ENCODE measurements at places on chromosomes 5 and 9.
A peak's percentile ranks its signal among the peaks of the same experiment; 100 is the strongest.

GRCh38 chr5:41148448-41148847 lies 64.9 kb downstream of the C6 start:
- DNase-seq: no peak

DNA sequence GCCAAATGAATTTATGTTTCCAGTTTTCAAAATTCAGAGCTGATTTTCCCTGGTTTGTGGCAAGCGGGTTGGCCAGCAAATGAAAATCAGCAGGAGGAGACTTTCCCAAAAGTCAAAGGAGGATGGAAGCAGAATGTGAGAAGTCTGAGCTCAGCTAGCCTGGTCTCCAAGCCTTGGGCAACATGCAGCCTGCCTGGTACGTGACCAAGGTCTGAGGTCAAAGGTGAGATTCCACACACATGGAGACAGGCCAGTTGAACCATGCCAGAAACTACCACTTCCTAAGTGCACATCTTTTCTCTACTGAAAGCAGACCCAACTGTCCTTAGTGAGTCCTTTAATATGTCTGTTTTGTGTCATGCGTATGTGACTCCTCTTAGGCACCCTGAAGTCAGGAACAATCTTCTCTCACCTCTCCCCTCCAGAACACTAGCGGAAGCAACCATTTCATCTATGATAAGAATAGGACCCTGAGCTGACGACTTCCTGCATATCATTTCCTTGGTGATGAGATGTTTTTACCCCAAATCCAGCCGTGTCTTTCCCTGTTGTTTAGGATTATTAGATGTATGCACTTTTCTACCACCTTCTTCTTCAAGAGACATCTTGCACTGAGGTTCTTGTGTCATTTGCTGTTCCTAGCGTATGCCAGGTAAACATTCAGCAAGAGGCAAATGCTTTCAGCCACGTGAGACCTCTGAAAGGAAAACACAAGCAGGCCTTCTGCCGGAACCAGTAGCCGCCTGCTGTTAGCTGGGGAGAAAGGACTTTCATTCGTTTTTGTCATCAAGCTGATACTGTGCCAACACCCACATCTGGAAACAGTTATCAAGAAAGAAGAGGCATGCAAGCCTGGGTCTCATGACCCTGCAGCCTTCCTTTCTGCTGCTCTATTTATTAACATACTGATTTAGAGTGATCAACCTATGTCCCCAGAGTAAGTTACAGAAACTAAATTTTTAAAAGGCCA lies 9.7 kb upstream of the TGFBI start:
- no peak for DNase-seq

GRCh38 chr9:101530076-101530711 lies 3.5 kb upstream of the RNF20 start:
- DNase-seq: peak; percentile 49

- no peak for DNase-seq
These were observed 5.6 kb downstream of the AP3S1 start for GRCh38 chr5:115847290-115847689.

- DNase-seq: no peak
These were observed 22.7 kb downstream of the SWI5 start for GRCh38 chr9:128298535-128299482.

DNA sequence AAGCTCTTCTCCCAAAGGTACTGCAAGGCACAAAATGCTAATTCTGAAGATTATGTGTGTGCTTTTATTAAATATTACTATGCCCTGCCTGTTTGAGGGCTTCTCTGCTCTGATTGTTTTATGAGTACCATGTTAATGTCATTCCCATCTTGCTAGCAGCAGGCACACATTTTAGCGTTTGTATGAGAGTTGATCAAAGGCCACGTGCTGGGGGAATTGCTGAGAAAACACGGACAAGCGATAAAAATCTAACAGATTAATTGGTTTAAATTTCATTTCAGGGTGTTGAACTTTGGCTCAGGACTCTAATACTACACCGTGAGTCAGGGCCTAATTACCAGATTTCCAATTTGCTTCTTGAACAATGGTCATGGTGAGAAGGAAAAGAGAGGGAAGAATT lies 298.4 kb downstream of the EBF1 start:
- DNase-seq: no peak

- DNase-seq: no peak
These were observed 49.6 kb upstream of the PTGER4 start for GRCh38 chr5:40630126-40630525.

GRCh38 chr9:131595696-131596429 lies 50.5 kb downstream of the PRRT1B start:
- DNase-seq: no peak

GRCh38 chr5:36815871-36816270 lies 60.7 kb upstream of the NIPBL start:
- no peak for DNase-seq

- no peak for DNase-seq
These were observed 52.0 kb upstream of the NTRK2 start for GRCh38 chr9:84617411-84618029.

- DNase-seq: no peak
These were observed 8.9 kb downstream of the TSSK1B start for GRCh38 chr5:113425909-113426308.

DNA sequence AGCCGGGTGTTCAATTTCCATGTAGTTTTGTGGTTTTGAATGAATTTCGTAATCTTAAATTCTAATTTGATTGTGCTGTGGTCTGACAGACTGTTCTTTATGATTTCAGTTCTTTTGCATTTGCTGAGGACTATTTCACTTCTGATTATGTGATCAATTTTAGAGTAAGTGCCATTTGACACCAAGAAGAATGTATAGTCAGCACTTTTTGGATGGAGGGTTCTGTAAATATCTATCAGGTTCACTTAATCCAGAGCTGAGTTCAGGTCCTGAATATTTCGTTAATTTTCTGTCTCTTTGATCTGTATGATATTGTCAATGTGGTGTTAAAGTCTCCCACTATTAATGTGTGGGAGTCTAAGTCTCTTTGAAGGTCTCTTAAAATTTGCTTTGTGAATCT lies 944.9 kb downstream of the TLE4 start:
- DNase-seq: no peak

GRCh38 chr9:9949368-9949767 lies 663.4 kb downstream of the PTPRD start:
- no peak for DNase-seq

GRCh38 chr5:35856765-35857351 lies at the start of gene IL7R:
Gene IL7R, plus strand, starts transcription at chr5:35856891. Its CDS starts 87 bp downstream, at chr5:35856978.
- peak; percentile 43 for DNase-seq

- DNase-seq: peak; percentile 12
These were observed 290.5 kb downstream of the DOCK8 start for GRCh38 chr9:504921-505740.

- DNase-seq: no peak
These were observed 94.8 kb upstream of the CDKN2B start for GRCh38 chr9:22103685-22104575.

DNA sequence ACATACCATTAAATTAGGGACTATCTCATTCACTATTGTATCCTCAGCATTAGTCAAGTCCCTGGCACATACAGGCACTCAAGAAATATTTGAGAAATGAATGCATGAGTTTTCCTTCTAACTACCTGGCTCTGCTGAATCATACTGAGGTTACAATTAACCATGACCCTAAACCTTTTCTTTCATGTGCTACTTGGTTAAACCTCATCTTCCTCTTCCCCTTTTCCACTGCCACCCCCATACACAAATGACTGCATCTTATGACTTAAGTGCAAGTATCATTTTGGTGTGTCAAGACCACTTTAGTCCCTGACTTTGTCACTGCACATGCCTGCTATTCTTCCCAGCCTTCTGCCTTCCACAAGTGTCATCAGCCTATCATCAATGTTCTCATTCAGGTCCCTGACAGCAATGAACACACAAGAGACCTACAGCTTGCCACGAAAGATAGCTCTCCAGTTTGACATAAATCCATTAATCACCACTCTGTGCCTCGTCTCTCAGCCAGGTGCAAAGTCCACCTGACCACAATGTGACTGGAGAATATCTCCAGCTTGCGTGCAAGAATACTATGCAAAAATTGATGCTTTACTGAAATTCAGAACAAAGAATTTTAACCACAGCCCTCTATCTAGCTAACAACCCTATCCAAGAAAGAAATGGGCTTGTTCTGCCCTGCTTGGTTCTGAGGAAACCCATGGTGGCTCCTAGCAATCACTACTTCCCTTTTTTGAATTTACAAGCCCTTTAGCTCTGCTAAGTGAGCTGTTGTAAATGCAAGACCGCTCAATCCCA lies 74.5 kb downstream of the MAPKAP1 start:
- peak; percentile 21 for DNase-seq

- no peak for DNase-seq
These were observed 479.5 kb downstream of the SPATA31A7 start for GRCh38 chr9:61669352-61669751.

DNA sequence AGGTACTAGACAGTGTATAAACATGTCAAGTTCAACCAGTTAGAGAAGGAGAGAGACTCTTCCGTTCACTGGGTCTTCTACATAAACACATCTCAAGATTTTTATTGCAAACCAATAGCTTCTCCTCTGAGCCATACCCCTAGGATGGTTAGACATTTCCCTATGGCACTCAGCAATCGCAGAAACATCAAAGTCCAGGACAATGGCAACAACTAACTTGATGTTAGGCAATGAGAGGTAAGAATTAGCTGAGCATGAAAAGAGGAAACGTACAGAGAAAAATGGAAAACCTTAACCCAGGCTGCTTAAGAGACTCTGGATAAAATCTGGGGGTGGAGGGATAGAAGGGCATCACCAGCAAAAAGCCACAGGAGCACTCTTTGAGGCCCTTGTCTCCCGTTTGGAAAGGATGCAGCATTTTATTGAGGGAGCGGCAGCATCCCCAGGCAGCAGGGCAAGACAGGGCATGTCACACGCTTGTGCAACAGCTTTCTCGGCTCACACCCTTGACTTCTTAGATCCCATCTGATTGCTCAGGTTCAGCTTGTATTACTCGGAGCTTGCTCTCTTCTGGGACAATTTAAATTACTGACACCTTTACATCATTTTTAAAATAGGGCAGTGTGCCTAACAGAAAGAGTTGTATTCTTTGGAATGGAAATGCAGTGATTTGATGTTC lies 8.6 kb upstream of the PSAT1 start:
- no peak for DNase-seq

GRCh38 chr9:133536080-133536479 lies 1.6 kb downstream of the ADAMTSL2 start:
- no peak for DNase-seq

DNA sequence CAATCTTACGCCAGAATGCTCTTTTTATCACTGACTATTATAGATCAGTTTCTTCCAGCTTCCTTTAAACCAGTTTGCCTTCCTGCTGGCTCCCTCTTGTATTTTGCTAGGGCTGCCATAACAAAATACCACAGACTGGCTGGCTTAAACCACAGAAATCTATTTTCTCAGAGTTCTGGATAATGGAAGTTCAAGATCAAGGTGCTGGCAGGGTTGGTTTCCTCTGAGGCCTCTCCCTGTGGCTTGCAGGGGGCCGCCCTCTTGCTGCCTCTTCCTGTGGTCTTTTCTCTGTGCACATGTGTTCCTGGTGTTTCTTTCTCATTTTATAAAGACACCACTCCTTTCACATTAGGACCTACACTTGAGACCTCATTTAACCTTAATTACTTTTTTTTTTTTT lies 6.8 kb upstream of the FXN start:
- DNase-seq: no peak

GRCh38 chr5:43851741-43852140 lies 248.8 kb downstream of the NNT start:
- no peak for DNase-seq

DNA sequence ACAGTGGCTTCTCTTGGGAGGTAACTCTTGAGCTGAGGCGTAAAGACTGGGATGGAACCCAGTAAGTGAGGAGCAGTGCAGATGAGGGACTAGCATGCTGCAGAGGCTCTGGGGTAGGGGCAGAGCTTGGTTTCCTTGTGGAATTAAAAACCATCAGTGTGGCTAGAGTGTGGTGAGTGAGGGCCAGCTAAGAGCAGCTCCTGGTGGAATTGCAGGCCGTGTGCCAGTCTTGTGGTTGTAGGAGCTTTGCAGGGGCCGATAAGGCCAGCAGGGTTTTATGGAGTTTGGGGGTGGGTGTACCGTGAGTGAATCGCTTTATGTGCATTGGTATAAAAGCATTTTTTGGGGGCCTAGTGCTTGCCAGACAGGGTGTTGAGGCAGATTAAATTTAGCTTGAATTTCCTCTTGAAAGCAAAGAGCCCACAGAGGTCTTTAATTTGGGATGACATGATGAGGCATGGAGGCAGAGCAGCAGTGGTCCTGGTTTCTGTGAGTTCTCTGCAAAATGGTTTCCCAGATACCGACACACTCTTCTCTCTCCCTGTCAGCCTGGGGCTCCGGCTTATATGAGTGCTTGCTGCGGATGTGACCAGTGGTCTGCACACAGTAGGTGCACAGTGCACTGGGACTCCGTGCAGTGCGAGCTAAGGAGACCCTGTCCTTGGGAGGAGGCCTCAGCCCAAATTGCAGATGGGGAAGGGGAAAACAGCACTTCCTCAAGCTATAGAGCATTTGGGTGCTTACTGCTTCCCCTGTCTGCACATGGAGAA lies 176.4 kb upstream of the PITX1 start:
- no peak for DNase-seq

- no peak for DNase-seq
These were observed 23.6 kb downstream of the TICAM2 start for GRCh38 chr5:115578657-115579056.

DNA sequence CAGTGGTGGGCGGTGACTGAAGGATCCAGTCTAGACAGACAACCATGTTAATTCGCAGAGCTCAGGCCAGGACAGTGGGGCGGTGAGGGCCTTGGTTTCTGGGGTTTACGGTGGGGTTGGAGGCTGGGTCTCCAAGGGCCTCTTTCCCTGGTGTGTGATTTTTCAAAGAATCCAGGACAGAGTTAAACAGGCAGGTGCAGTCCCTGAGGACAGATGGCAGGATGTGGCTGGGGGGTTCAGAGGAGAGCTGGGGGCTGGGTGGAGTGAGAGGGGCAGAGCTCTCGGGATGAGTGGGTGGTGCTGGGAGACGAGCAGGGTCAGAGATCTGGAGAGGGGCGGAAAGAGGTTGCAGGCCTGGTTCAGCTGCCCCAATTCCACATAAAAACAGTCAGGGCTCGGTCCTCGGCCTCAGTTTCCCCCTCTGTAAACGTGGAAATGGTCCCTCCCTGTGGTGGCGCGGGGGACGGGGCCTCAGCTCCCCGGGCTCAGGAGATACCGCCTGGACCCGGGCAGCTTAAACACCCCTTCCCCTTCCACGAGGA lies 145.9 kb downstream of the GAPVD1 start:
- no peak for DNase-seq

- no peak for DNase-seq
These were observed 42.0 kb upstream of the ADRA1B start for GRCh38 chr5:159874263-159874662.

DNA sequence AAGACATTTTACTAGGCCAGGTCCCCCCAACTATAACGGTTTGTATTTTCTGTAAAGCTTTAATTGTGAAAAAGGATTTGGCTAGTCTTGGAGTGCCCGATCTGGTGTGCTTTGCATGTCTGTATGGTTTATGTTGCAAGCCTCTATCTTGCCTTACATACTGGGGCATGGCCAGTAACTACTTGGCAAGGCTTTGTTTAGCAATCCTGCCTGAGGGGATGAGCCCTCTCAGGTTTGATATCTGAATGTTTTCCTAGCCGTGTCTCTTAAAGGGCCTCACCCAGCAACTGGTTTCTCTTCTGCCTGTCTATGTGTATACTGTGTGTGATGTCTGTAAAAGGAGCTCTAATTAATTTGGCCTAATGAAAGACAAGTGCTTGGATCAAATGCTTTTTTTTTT lies 61.3 kb upstream of the SPINK5 start:
- DNase-seq: no peak

GRCh38 chr5:4661836-4662235 lies 478.3 kb upstream of the ADAMTS16 start:
- no peak for DNase-seq
